Mesendoderm (in vitro differentiated cells): ENCODE measurements at places on chromosomes 1 and 21.

GRCh38 chr1:88228114-88228513 lies 456.0 kb upstream of the PKN2 start:
- DNase-seq = peak; percentile 16

DNA sequence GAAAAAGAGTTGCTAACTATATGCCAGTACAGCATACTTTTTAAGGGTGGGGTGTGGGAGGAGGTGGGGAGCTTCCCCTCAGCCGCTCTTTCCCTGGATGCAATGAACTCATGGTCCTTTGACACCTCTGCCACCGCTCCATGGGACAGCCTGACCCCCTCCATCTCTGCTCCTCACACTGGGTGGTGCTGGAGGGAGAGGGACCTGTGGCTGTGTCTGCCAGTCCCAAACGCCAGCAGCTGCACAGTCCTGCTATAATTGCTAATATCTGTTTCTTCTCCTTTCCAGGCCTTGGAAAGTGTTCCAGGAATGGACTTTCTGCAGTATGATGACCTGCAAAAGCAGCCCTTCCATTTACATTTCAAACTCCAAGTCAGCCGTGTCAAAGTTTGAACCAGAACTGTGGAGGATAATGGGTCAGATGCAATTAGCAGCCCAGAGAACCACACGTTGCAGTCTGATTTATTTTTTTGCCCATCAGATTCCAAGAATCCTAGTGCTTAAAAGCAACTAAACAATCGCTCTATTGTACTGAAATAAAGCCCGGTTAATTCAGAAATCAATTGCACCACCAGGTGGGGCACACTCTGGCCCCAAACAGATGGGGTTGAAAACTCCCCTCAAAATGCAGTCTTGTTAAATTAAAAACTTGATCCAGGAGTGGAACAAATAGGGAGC lies 160.7 kb upstream of the LMO4 start:
- DNase-seq = no peak

DNA sequence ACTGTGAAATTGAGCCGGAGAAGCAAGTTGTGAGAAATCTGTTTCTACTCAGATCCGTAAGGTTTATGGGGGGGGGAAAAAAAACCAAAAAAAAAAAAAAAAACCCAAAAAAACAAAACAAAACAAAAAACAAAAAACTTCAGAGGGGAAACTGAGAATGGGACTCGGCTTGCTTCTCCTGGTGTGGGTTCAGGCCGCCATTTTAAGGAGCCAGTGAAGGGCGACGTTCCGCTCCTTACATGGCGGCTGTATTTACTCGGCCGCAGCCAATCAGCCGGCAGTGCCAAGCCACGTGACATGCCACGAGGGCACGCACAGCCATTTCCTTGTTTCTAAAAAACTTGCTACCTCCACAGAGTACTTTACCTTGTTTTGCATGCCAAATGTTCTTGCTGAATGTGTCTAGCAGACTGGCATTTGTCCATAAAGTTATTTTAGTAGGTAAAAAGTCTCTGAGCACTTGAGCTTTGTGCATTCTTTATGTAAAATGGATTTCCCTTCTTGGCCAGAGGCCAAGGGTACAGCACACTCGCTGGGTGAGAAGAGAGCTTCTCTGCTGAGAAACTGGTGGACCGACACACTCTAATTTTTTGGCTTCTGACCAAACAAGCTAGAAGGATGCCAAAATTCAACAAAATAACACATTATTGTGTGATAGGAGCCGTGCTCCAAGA lies 101.8 kb downstream of the NFIA start:
- no peak for DNase-seq

DNA sequence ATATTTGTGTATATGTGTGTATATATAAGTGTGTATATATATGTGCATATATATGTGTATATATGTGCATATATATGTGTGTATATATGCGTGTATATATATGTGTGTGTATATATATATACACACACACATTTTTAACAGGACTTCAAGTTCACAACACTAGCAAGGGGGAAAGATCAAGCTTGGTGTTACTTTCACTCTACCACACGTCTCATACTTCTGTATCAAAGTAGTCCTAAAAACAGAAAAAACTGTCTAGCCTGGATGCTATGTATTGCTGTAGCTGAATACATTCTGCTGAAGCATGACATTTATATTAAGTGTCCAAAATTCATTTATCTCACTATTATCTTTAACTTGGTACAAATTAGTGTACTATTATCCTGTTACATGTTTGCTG lies 17.9 kb upstream of the ATP6V1G3 start:
- no peak for DNase-seq

DNA sequence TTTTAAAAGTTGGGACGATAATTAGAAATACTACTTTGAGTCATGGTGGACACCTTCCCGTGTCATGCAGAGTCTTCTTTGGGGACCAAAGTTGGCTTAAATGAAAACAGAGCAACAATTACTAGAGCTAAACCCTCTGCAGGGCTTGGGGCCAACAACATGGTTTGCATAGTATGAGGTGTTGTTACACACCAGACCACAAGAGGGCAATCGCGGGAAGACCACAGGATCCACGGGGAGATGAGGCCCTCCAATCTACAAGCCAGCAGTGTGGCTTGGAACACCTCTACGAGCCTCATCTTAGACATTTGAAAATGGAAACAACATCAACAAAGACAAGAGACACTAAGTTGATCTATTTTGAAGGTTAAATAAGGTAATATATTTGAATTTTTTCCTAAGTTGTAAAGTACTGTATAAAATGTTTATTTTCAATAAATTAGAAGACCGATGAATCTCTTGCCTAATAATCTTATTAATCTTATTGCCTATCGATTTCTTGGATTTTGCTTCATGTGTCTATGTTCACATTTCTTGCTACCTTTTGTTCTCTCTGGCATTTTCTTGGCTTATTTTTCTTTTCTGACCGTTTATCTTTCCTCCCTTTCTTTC lies 8.2 kb upstream of the SMCP start:
- peak; percentile 79 for DNase-seq

- no peak for DNase-seq
Observed at GRCh38 chr1:165114889-165115285, 241.6 kb downstream of the LMX1A start.

DNA sequence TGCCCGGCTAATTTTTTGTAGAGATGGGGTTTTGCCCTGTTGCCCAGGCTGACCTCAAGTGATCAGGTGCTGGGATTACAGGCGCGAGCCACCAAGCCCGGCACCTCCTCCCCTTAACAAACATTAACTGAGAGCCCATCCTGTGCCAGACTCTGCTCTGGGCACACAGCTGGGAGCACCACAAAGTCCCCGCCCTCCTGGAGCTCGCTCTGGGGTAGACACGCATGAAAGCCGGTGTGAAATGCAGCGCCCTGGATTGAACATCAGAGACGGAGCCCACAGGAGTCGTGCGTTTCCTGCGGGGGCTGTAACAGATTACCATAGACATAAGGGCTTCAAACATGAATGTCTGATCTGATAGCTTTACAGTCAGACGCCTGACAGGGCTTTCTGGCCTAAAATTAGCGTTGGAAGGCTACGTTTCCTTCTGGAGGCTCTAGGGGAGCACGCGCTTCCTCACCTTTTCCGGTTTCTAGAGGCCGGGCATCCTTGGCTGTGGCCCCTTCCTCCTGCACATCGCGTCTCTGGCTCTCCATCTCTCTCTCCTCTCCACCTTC lies 14.3 kb downstream of the SLC27A3 start:
- DNase-seq = no peak

DNA sequence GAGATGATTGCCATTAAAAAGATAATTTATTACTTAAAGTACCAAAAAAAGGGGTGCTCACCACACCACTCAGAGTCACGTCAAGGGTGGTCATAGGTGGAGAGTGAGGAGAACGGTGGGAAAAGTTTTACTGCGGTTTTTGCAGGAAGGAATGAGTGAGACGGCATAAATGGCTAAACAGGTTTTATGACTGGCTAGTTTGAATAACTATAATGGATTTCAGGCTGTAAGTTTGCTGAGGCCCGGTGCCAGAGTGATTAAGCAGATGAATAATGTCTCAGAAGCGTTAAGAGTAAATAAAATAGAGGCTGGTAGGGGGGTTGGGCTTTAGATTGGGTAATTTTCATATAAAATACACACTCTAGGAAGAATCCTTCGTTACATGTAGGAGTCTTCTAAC lies 1337.8 kb downstream of the AMY1C start:
- DNase-seq = no peak
